ENCODE measurements at places on chromosomes 6 and 20.

GRCh38 chr20:20446425-20447015 lies 78.6 kb downstream of the INSM1 start:
- no peak for DNase-seq
- H3K4me3 ChIP-seq: no peak overlapping the region
- no peak overlapping the region for H3K27ac ChIP-seq
- H3K27me3 ChIP-seq: no peaks in the 10 kb centered on the region
- no peaks in the 10 kb centered on the region for H3K4me1 ChIP-seq
- H3K36me3 ChIP-seq: no peaks in the 10 kb centered on the region

DNA sequence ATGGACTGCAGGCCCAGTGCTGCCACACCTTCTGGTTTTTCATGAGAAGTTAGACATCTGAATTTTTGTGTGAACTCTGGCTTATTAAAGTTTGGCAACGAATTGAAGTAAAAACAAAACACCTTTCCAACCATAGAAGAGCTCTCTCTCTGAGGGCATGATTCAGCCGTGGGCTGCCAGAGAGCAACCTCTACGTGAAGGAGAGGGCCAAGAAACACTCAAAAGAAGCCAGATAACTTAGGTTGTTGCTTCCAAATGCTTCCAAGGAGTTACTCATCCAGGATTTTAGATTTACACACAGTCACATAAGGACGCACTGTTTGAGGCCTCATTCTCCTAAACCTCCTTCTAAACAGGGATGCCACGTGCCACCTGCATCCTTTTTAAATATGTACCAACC lies 65.5 kb downstream of the NRN1 start:
- peaks cover 5% of the 10 kb centered on the region for H3K36me3 ChIP-seq
- no peak overlapping the region for H3K27ac ChIP-seq
- DNase-seq: no peak
- H3K4me3 ChIP-seq: no peak overlapping the region

- no peak overlapping the region for H3K4me3 ChIP-seq
- H3K27me3 ChIP-seq: no peaks in the 10 kb centered on the region
- H3K27ac ChIP-seq: no peak overlapping the region
Observed at GRCh38 chr6:126091466-126091865, 105.1 kb downstream of the TRMT11 start.

GRCh38 chr6:139378882-139379341 lies 4.5 kb upstream of the CITED2 start:
- no peaks in the 10 kb centered on the region for H3K27me3 ChIP-seq
- peaks cover 5% of the 10 kb centered on the region for H3K36me3 ChIP-seq
- H3K27ac ChIP-seq: no peak overlapping the region
- H3K4me3 ChIP-seq: no peak overlapping the region
- peaks cover 20% of the 10 kb centered on the region for H3K4me1 ChIP-seq

DNA sequence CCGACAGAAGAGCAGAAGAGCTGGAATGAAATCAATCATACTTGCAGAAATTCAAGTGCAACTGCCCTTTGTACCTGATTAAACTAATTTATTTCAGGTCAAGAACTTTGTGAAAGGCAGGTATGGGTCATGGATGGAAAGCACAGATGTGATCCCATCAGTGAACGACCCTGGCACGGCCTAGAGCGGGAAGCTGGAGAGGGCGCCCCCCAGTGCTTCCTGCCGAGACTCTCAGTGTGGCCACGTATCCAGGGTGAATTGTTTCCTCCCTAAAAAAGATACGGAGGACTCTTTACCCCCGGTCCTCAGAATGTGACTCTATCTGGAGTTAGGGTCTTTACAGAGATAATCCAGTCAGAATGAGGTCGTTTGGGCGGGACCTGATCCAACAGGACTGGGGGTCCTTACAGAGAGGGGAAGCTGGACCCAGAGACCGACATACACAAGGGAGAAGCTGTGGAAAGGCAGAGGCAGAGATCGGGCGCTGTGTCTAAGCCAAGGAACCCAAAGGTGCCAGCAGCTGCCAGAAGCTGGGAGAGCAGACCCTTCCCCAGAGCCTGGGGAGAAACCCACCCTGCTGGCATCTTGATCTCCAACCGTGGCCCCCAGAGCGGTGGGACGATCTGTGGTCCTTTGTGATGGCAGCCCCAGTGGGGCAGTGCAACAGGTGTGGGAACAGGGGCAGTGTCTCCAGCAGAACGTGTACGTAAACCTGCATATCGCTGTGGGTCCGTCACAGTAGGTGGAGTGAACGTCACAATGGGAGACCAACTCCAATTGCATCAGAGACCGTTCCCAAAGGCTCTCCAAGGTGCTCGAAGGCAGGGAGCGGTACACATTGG lies 91.9 kb downstream of the TAF4 start:
- H3K27ac ChIP-seq: no peak overlapping the region
- no peak overlapping the region for H3K4me3 ChIP-seq
- H3K36me3 ChIP-seq: peaks cover 31% of the 10 kb centered on the region
- no peaks in the 10 kb centered on the region for H3K27me3 ChIP-seq

- DNase-seq: no peak
- H3K36me3 ChIP-seq: no peaks in the 10 kb centered on the region
- H3K4me3 ChIP-seq: no peak overlapping the region
- no peaks in the 10 kb centered on the region for H3K27me3 ChIP-seq
Observed at GRCh38 chr6:138833816-138834539, 38.1 kb downstream of the ECT2L start.

DNA sequence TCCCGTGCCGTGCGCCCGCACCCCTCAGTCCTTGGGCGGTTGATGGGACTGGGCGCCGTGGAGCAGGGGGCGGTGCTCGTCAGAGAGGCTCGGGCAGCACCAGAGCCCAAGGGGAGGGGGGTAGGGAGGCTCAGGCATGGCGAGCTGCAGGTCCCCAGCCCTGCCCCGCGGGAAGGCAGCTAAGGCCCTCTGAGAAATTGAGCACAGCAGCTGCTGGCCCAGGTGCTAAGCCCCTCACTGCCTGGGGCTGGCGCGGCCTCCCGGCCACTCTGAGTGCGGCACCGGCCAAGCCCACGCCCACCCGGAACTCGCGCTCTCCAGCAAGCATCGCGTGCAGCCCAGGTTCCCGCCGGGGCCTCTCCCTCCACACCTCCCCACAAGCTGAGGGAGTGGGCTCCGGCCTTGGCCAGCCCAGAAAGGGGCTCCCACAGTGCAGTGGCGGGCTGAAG lies 16.4 kb downstream of the SOX4 start:
- peaks cover 3% of the 10 kb centered on the region for H3K27me3 ChIP-seq
- H3K36me3 ChIP-seq: no peaks in the 10 kb centered on the region
- no peak overlapping the region for H3K4me3 ChIP-seq
- H3K4me1 ChIP-seq: no peaks in the 10 kb centered on the region
- no peak for DNase-seq
